ENCODE measurements at places on chromosomes 2 and 18.

DNA sequence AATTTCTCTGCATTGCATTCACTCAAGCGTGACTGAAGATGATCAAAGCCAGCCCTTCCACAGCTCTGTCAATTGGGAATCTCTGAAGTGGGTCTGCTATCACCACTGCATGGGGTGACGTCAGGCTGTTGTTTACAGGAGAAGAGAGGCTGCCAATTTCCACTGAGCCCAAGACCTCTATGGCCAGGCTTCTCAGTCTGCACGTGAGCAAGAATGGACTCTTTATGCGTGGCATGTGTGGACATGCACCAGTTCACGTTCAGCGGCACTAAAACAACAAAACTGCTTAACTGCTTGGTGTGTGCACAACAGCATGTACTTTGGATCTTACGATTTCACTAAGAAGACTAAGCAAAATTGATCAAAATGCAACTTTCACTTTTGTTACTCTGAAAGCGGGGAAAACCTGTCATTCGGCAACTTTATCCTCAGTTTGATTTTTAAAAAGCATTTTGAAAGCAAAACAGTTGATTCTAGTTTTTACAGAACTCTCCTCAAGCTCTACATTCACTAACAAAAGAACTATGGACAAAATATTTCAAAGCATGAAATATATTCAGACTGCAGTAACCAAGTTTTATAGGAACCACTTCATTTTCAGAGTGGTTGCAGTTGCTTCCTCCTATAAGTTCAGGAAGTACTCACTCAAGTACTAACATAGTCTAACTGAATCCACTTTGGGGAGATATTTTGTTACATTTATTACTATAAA, 77.0 kb upstream of the SERTAD2 start:
- DNase-seq = peak; percentile 57

GRCh38 chr2:88693911-88694414, 2.5 kb downstream of the RPIA start:
- no peak for DNase-seq

DNA sequence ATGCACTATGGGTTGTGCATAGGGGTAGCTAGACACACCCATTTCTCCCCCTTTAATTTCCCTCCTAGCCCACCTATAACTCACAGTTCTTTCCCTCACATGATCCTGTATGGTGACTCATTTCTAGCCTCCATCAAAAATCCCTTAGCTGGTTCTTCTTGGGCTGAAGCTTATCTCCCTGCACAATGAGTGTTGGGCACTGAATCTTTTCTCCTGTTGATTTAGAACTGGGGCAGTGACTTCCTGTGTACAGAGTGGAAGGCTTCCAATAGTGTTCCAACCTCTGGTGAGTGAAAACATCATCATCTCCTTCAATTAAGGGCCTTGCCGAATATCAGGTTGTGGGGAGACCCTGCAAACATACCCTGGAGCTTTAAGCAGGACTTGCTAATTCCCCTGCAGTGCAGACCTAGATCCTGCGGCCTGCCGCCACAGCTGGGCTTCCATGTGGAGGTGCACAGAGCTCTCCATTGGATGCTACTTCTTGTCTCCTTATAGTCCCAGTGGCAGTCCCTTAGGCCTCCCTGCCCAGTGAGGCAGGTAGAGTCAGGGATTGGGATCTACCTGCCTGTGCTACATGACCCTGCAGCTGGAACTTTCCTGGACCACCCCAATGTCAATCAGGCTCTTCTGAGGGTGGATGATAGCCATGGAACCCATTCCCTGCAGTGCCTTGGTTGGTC, 121.8 kb downstream of the PLB1 start:
- DNase-seq = no peak

GRCh38 chr2:74261204-74261864, 62.9 kb downstream of the MTHFD2 start:
- no peak for DNase-seq

GRCh38 chr2:69353360-69353759, 33.7 kb downstream of the GFPT1 start:
- DNase-seq = no peak

DNA sequence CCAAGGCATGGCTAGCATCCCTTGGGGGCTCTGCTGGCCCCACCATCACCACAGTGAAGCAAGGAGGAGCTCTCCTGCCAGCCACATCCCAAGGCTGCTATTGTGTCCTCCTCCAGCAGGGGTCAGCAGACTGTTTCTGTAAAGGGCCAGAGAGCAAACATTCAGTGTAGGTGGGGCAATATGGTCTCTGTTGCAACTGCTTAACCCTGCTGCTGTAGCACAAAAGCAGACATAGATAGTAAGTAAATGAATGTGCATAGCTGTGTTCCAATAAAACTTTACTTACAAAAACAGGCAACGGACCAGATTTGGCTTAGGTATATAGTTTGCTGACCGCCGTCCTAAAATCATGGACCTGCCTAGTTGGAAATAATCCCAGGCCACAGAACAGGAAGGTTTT, 36.4 kb upstream of the ZBTB7C start:
- peak; percentile 85 for DNase-seq

- DNase-seq = no peak
Observed at GRCh38 chr2:129620411-129620810, 359.1 kb upstream of the RAB6C start.

DNA sequence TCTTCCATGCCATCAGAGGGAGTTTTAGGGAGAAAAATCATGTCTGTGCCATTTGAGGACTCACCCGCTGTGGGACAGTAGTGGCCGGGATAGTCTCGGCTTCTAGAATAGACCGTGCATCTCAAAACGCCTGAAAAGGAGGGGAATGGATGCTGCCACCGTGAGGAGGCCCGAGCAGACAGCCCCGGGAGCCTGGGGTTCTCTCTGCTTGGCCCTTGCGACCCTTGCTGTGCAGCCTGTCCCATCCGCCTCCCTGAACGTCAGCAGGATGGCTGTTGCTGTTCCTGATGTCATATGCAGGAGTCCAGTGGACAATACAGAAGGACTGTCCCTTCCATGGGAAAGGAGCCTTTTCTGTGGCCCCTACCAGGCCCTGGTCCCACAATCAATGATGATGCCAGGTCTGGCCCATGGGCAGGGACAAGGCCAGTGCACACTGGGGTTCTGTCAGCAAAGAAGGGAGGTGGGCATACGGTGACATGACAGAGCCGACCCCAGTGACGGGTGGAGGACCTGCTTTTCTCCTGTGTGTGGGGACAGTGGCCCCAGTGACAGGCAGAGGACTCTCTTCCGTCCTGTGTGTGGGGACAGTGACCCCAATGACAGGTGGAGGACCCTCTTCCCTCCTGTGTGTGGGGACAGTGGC, 58.8 kb downstream of the ACKR3 start:
- no peak for DNase-seq

GRCh38 chr18:55090564-55091188, 131.4 kb upstream of the CCDC68 start:
- no peak for DNase-seq

DNA sequence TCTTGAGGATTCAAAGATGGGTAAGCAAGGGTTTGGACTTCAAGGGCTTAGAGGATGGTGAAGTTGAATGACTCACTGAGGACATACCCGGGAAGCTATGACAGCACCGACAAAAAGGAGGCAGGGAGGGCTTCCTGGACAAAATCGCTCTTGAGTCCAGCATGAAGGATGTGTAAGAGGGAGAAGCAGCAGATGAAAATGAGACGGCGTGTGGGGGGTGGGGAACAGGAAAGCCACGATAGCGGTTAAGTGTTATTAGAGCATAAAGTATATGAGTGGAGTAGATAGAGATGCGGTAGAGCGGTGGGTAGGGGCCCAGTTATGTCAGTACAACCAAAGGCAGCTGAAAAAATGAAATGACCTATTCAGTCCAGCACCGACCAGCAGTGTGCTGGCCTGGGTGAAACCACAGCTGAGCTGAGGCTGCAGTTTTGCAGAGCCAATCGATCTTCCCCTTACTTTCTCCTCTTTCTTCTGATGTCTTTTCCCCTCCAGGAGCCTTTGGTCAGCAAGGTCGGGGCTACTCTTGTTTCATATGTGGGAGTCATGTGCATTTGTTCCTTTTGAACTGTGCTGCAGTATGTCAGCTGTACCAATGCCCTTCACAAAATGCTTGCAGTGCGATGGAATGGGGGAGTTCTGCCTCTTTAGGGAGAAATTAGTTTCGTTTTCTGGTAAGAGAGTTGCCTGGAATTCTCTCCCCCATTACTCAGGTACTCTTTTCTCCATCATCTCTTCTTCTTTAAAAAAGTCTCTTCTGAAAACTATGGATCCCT, 2.0 kb upstream of the THUMPD2 start:
- peak; percentile 20 for DNase-seq

GRCh38 chr2:144382849-144383248, 137.1 kb downstream of the ZEB2 start:
- DNase-seq = peak; percentile 73

- DNase-seq = no peak
Observed at GRCh38 chr2:222745836-222746559, 74.5 kb downstream of the MOGAT1 start.

DNA sequence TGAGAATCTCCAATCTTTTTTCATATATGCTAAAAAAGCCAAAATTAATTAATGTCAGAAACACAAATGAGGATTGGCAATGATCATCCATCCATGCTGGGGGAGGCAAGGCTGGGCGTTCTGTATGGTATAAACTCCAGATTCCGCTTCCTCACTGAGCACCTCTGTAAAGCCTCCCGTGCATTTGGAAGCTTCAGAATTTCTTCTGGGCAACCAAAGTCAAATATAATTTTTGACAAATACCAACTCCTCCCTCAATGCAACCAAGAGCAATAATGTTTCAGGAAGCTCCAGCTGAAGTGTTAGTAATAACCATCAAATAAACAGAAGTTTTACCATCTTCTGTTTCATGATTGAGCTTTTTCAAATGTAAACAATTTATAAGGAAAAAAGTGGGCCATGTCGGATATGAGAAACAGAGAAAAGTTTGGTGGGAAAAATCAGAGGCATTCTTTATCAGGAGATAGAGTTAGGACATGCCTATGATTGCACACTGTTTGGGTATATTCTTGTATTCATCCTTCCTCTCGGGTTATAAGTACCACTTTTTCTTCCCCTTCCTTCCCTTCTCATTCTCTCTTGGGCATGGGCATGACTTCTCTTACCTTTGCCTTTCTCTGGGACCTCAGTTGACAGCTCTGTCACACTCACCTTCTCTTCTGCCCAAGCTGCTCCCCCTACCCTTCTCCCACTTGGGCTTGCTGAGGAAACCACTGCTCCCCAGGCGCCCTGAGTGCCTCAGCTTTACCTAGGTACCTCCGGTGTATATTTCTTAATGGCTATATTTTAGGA, 149.5 kb upstream of the ZEB2 start:
- DNase-seq = no peak

GRCh38 chr2:168035458-168035857, 211.9 kb downstream of the STK39 start:
- DNase-seq = peak; percentile 75

DNA sequence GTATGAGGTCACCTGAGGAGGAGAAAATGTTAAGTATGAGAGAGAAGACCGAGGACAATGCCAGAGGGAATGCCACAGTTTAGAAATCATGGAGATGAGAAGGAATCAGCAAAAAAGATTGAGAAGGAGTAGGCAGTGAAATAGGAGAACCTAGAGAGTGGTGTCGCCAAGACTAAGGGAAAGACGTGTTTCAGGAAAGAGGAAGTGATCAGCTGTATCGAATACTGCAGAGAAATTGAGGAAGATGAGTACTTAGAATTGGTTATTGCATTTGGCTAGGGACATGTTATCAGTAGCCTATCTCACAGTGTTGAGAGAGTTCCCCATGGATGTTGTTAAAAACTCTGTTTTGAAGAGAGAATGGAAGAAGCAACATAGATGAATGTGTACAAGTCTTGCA, 112.3 kb downstream of the GALNT1 start:
- DNase-seq = no peak

DNA sequence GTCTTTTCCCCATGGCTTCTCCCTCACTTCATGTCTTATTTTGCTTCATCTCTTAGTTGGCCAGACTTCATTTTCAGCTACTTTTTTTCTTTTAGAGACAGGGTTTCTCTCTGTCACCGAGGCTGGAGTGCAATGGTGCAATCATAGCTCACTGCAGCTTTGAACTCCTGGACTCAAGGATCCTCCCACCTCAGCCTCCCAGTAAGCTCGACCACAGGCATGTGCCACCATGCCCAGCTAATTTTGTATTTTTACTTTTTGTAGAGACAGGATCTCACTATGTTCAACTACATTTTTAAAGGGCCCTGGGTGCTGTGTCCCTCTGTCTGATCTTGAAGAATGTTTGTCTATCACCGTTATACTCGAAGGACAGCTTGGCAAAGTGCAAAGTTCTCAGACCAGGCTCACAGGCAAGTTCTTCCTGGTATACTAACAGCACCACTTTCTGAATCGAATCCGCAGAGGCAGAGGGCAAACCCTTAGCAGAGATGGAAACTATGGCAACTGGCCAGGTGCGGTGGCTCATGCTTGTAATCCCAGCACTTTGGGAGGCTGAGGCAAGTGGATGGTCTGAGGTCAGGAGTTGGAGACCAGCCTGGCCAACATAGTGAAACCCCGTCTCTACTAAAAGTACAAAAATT, 60.9 kb downstream of the SOWAHC start:
- DNase-seq = no peak

DNA sequence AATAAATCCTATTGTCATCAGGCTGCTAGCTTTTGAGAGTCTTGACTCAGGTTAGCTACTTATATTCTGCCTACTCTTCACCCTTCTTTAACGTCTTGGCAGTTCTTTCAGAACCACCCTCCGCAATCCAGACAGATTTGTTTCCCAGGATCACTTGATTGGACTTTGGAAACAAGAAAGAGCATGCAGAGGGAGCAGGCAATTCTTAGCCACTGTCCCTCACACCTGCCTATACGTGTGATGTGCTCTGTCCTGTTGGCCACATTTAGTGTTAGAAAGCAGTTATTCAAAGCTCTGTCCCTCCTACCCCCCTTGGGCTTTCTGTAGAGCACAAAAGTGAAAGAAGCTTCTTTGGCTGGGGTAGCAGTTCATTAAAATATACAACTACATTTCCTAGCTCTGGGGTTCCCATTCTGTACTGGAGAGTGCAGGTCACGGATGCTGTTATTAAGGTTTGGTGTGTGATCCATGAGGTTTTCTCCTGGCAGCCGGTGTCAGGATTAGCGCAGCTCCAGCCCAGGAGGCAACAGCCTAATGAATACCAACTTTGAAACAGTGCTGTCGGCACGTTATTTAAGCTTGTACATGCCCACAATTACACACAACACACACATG, 6.3 kb downstream of the FZD5 start:
- DNase-seq = no peak

GRCh38 chr2:32427672-32428610, 71.1 kb downstream of the BIRC6 start:
- DNase-seq = no peak

DNA sequence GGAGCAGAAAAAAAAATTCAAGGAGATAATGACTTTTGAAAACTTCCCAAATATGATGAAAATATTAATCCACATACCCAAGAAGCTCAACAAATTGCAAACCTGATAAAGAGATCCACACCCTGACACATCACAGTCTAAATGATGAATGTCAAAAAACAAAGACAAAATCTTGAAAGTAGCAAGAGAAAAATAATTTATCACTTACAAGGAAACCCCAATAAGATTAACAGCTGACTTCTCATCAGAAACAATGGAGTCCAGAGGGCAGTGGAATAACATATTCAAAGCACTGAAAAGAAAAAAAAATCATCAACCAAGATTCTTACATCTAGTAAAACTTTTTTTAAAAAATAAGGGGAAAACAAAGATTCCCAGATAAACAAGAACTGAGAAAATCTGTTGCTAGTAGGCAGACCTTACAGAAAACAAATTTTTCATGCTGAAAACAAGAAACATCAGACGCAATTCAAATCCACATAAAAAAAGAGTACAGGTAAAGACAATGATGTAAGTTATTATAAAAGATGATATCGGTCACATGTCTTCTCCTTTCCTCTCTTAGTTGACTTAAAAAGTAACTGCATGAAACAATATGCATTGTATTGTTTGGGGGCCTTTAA, 21.3 kb downstream of the SLC66A2 start:
- DNase-seq = no peak
